ENCODE measurements at places on chromosomes 2 and 18.
A peak's percentile ranks its signal among the peaks of the same experiment; 100 is the strongest.

GRCh38 chr2:120600335-120600734 lies 135.3 kb upstream of the GLI2 start:
- no peak for DNase-seq

GRCh38 chr2:75130171-75130570 lies 69.1 kb downstream of the TACR1 start:
- DNase-seq = no peak

- DNase-seq = no peak
These were observed 11.0 kb downstream of the SLC19A3 start for GRCh38 chr2:227706859-227707258.

GRCh38 chr2:85324639-85325465 lies 2.9 kb downstream of the TGOLN2 start:
- peak; percentile 66 for DNase-seq

- no peak for DNase-seq
These were observed 185.8 kb upstream of the ACVR2A start for GRCh38 chr2:147659051-147659450.

- DNase-seq = no peak
These were observed 84.5 kb downstream of the COL5A2 start for GRCh38 chr2:189095101-189095500.

- DNase-seq = peak; percentile 41
These were observed 30.7 kb downstream of the IGFBP5 start for GRCh38 chr2:216664593-216665034.

DNA sequence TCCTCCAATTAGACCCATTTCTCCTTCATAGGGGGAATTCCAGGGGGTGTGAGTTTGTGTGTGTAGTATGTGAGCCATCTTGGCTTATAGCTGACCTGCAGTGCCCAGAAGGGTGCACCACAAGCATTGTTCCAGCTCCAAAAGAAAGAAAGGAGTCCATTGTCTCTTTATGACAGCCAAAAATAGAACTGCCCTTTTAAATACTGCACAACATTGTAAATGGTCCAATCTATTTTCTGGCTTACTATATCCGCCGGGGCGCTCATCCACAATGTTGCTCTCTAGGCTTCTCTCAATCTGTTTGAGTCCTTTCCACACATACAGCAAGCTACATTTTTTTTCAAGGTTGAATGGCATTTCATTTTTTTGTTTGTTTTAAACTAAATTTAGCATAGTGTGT lies 517.5 kb downstream of the STK39 start:
- DNase-seq = no peak

DNA sequence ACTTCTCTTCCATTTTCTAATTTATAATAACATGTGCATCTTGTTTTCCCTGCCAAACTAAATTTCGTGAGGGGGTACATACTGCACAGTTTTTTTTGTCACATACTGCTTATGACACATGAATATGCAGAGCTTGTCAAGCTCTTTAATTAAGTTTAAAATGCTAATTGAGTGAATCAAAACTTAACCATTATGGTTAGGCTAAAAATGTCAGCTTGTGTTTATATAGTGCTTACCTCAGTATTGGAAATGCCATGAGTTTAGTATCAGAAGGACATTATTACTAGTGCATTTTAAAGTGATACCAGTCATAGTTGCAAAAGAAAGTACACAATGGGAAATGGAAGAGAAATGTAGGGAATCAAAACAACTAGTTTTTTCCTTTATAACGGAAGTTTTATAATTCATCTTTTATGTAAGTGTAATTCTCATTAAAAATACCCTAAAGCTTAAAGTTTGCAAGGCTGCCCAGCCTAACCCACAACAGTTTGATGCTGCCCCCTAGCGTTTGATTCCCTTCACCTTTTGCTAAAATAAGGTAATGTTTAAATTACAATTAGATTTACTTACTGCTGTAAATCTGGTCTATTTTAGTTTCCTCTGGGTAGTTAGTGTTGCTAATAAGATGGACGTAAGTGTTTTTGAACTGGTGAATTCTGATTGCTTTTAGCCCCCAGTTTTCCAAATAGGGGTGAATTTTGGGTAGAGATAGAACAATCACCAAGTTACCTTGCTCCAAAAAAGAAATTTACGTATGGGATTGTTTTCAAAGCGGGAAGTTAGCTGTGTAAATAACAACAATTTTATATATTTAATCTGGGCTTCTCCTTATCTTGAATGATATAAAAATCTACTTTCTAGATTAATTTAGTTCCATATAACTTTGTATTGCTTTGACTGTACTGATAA lies 3.2 kb downstream of the SLC39A10 start:
- peak; percentile 76 for DNase-seq

GRCh38 chr2:226716126-226716525 lies 83.5 kb downstream of the IRS1 start:
- no peak for DNase-seq

DNA sequence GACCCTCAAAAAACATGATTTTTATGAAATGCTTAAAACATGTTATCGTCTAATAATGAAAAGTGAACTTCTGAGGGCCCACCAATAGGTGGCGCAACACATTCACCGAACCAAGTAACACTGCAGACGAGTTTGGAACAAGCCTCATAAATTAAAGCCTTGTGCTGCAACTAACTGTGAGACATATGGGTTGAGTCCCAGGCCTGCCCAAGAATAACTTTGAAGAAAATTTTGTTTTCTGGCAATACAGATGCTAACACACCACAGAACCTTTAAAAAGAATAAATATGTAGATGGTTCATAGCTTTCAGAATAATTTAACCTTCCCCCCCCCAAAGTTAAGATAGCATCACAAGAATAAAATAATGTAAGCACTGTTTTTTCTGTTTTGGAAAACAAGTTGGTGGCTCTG lies 285.9 kb downstream of the RNF144A start:
- peak; percentile 57 for DNase-seq

GRCh38 chr2:190304404-190304803 lies 15.2 kb downstream of the HIBCH start:
- no peak for DNase-seq

DNA sequence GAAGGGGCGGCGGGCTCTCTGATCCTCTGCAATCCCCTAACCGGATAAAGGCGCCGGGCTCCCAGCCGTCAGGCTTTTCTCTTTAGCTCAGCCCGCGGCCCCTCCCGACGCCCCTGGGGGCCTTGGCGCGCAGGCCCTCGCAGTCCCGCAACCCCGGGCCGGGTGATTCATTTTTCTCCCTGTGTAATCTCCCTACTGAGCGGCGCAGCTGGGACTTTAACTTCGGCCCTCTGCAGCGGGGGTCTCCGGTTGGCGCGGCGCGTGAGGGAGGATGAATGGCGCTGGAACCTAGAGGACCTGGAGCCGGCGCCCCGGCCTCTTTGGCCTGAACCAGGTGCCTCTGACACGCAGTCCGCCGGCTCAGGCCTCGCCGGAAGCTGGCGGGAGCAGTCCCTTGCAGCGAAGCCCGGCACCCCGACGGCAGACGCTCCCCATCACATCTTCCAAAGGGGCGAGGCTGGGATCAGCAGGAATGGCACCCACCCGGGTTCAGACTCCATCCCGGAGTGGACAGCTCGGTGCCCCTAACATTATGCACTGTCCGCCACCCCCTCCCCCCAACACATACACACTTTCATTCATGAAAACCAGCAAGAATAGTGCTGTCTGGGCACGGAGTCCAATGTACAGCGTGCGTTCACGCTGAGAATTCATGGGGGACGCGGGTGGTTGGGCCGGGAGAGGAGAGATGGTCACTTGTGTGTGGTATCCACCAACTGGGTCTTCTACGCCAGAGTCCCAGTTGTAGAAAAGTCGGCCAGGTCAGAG lies 1.2 kb downstream of the CNGA3 start:
- no peak for DNase-seq

DNA sequence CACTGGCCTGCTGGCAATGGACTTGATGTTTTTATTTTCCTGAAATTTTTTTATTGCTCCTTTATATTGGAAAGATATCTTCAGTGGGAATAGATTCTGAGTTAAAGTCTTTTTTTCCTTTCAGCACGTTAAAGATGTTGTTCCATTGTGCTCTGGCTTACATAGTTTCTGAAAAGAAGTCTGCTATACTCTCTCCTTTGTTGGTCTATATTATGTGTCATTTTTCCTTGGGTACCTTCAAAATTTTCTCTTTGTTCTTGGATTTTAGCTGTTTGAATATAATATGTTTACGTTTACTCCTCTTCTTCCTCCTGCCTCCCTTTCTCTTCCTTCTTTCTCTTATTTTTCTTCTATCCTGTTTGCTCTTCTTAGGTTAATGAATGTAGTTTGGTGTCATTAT lies 105.5 kb downstream of the CAPN13 start:
- no peak for DNase-seq

- DNase-seq = no peak
These were observed 20.0 kb downstream of the ST3GAL5 start for GRCh38 chr2:85868822-85869221.

DNA sequence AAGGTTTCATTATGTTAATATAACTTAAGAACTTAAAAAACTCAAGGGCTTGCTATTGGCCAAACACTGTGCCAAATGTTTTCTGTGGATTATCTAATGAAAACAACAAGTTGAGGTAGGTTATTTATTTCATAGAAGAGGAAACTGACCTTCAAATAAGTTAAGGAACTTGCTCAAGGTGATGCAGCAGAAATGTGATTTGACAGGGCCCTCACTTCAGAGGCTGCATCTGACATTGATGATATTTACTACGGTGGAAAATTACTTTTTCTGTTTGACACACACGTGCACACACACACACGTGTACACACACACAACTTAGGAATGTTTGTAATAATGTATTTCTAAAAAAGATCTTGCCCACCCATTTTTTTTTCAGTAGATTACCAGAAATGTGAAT lies 137.2 kb upstream of the CXCR4 start:
- DNase-seq = no peak

- peak; percentile 81 for DNase-seq
These were observed 76.8 kb downstream of the ALPK2 start for GRCh38 chr18:58552057-58552461.

DNA sequence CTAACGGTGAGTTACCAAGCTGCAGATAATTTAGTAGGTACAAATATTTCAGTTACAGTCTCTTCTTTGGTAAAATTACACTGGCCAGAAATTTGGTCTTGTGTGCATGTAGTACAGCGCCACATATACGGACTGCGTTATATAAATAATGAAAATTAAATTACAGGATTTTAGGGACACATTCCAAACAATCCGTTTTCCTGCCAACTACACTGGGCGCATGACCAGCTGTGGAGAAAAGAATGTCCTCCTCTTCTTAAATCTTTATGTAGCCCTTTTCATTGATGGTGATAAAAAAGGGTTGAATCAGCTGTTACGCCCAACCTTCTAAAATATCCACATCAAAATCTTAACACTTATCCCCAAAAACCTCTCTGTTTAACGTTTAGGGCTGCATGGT lies 37.5 kb downstream of the TCF4 start:
- no peak for DNase-seq

GRCh38 chr2:114008720-114009119 lies 118.8 kb downstream of the ACTR3 start:
- DNase-seq = no peak

DNA sequence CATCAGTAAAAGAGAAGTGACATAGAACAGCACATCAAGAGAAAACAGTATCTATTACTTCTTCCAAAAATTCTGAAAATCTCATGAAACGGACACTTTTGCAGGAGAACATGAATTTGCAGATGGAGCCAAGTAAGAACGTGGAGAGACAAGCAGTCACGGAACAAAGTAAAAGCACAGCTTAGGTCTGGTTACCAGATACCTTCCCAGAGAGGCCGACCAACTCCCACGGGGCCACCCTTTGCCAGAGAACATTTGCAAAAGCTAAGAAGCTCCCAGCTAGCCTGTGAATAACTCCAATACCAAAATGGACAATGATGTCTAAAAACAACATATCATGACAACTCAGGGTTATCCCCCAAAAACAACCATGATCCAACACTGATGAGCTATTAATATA lies 38.9 kb downstream of the THAP4 start:
- DNase-seq = no peak

DNA sequence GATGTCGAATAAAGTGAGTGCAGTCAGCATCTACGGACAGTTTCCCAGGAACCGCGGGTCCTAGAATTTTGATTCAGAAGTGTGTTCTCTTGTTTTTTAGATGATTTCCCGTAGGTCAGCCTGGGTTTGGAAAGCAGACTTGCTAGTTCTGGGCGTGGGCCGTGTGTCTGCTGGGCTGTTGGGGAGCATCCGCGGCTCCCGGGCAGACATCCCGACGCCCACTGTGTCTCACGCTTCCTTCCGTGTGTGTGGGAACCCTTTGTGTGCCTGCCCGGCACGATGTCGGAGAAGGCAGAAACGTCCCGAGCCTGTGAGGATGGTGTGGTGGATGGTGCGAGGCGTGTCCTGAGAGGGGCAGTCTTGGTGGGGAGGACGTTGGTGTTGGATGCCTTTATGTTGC lies 18.4 kb downstream of the CTDP1 start:
- DNase-seq = no peak

GRCh38 chr18:70491734-70492348 lies 203.0 kb downstream of the SOCS6 start:
- DNase-seq = peak; percentile 34

Data from iris pigment epithelial cell (primary cell).